IMR-90 (cell line): ENCODE measurements at places on chromosomes 16 and 17.

DNA sequence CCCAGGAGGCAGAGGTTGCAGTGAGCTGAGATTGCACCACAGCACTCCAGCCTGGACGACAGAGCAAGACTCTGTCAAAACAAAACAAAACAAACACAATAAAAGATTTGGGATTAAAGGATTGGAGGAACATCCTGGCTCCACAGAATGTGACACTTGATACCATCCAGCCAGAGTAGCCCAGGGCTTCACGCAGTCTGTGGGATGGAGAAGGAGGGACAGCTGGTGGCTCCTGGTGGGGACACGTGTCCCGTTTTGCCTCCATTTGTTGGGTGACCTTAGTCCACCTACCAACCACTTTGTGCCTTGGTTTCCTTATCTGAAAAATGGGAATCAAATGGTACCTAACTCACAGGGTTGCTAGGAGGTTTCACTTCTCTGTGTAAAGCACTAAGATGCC lies 12.4 kb upstream of the CYB561 start:
- H3K4me3 ChIP-seq = no peak overlapping the region
- no peak overlapping the region for H3K27ac ChIP-seq
- H3K36me3 ChIP-seq = no peaks in the 10 kb centered on the region
- H3K4me1 ChIP-seq = peaks cover 6% of the 10 kb centered on the region
- DNase-seq = no peak

- no peaks in the 10 kb centered on the region; the same call in 1 of the 2 replicates for H3K27me3 ChIP-seq
- no peaks in the 10 kb centered on the region for H3K36me3 ChIP-seq
- no peaks in the 10 kb centered on the region for H3K4me1 ChIP-seq
- DNase-seq = no peak
- H3K27ac ChIP-seq = no peak overlapping the region
Measured at GRCh38 chr16:26824469-26824868, 242.3 kb upstream of the C16orf82 start.

- DNase-seq = no peak
- no peaks in the 10 kb centered on the region for H3K27me3 ChIP-seq
- no peak overlapping the region for H3K27ac ChIP-seq
- H3K4me3 ChIP-seq = no peak overlapping the region
Measured at GRCh38 chr16:73506568-73507056, 458.7 kb upstream of the ZFHX3 start.

DNA sequence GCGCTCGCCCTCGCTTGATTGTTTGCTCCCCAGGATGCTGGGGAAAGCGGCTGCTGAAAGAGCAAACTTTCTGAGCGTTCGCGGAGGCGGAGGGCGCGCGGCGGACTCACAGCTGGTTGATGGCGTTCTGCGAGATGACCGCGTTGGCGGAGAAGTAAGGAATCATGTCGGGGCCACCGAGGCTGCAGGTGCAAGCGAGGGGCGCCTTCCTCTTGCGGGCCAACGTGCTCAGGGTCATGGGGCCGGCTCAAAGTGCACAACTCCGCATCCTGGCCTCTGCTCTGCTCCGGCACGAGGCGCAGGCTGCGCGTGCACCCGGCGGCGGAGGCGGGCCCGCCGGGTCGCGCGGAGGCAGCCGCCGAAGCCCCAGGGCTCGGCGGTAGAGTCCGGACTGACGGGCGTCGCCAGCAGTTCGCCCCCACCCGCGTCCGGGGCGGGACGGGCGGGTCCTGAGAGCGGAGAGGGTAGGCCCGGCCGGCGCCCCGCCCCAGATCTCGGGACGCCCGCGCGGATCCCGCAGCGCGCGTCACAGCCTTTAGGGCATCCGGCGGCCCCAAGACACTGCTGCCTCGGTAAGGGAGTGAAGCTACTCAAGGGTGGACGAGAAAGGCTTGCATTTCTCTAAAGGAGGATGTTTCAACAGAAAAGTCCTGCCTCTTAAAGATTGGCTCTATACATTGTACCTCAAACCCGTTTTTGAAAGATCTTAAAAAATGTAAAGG lies 138.5 kb upstream of the CORO6 start:
- H3K27ac ChIP-seq = peak overlapping the region; percentile 54
- H3K4me1 ChIP-seq = no peaks in the 10 kb centered on the region
- no peaks in the 10 kb centered on the region for H3K27me3 ChIP-seq
- DNase-seq = peak; percentile 83
- peak overlapping the region; percentile 75 for H3K4me3 ChIP-seq
